ENCODE measurements at places on chromosomes 12 and 14.

DNA sequence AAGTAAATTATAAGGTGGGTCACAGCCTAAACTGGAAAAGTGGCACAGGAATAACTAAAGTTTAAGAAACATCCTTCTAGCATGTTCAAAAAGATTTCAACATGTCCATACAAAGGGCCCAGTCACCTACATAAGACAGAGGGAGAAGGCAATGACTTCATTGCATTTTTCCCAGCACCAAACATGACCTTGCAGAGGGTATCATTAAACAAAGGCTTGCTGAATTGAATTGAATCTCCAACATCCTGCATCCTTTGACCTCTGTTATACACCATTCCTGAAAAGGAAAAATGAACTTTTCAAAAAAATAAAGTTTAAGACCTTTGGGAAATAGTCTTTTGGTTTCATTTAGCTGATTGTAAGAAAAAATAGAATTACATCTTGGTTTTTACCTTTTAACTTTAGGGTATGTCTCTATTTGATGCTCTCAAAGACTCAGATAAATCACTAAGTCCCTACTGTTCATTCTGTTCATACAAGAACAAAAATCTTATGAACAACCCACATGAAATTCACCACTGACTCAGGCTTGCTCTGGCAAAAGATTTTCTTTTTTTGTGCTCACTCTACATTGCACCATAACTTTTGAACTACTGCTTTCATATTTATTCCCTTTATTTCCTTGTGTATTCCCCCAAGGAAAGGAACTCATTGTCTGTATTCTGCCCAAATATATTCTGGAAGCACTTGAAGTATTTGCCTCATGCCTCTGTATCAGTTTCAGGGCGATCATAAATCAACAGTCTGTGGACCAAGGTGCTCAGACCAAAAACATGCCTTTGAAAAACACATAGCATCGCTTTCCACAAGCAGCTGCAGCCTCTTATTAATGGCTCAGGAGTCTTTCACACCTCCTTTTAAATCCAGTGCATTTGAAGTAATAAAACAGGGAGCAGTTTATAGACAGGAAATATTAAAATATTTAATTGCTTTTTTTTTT is 121.7 kb downstream of the DUSP6 start:
- no peak for DNase-seq

DNA sequence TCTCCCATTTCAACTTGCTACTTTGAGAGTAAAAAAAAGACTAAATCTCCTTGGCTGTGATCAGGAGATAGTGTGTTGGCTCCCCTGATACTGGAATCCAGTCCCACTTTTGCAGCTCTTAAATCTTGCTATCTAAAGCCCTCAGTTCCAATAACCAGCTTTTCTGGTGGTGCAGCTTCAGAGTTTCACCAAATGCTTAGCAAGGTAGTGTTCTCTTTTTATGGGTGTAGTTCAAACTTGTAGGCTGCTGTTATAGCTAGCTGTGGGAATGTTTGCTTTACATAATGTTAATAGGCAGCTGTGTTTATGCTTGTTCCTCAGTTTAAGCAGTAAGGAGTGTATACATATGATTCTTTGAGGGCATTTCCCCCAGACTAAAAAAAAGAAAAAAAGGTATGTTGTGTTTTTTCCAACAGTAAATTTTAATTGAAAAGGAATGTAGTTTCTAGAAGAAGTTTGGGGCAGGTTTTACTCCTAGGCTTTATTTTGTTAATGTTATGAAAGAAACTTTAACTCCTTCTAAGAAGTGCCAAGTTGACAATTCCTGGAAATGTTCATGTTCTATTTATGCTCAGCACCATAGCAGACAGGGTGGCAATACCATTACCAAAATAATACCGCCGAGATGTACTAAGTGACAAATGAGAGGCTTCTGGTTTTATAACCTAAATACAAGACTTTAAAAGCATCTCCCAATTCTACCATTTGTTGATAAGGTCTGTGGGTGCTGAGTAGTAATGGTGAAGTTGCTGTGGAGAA is 12.1 kb downstream of the CRADD start:
- no peak for DNase-seq

DNA sequence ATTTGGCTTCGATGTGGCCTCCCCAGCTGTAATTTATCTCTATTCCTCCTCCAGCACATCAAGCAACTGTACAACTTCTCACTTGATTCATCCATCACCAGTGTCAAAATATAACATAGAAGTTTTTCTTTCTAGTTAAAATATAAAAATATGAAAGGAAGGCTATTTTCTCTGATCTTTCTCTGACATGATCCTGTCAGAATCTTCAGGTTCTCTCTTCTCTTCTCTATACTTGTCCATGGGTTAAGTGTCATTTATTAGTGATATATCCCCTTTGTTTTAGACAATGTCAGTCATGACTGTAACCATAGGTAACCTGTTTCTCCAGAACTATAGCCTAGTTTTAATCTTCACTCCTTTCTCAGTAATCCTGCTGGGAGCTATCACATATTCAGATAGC is 132.5 kb upstream of the G2E3 start:
- no peak for DNase-seq

GRCh38 chr12:6311822-6312528 is 1.5 kb downstream of the PLEKHG6 start:
- DNase-seq = no peak

- DNase-seq = no peak
Observed at GRCh38 chr14:76976240-76977005, 52.1 kb downstream of the IRF2BPL start.

DNA sequence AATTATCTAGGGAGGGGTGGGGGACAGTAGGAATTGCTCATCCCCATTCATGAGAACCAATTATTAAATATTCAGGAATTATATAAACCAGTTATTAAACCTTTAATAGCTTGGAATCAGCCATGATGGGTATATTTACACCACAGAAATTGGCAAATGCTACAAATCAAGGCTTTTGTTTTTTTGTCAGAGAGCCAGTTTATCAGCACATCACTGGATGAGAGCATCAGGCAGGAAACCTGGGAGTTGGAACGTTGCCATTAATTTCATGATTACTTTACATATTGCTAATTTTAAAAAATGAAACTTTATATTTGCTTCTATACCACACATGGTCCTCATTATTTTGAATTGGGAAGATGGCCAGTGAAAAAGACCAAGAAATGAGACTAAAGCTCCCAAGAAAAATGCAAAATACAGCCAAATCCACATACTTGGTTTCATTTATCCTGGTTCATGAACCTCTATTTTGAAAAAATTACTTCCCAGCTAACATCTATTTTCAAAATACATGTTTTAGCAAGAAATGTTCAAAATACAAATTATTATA is 48.4 kb downstream of the ATL1 start:
- no peak for DNase-seq

GRCh38 chr14:84575681-84576080 is 954.3 kb upstream of the FLRT2 start:
- no peak for DNase-seq

- no peak for DNase-seq
Observed at GRCh38 chr12:123723765-123724164, 11.6 kb downstream of the ATP6V0A2 start.

- DNase-seq = no peak
Observed at GRCh38 chr12:24661657-24662096, 287.2 kb downstream of the BCAT1 start.

GRCh38 chr14:57835766-57836165 is 30.1 kb downstream of the SLC35F4 start:
- no peak for DNase-seq

GRCh38 chr12:52241205-52241842 is 8.3 kb downstream of the KRT7 start:
- DNase-seq = no peak

DNA sequence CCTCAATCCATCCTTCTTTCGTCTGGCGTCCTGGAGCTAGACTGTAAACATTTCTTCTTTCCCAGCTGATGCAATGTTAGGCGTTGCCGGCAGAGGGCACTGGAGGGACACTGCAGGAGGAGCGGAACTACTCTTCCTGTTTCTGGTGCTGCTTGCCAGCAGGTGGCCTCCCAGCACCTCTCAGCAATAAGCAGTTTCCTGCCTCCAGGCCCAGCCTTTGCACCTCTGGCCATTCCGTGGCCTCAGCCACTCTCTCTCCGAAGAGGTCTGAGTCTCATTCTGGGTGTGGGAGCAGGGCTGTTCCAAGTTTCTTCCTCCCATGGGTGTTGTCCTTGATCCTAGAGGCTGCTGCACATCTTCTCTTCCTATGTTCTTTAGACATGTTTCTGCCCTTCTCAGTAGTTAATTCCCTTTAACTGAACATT is 7.5 kb upstream of the ASPG start:
- DNase-seq = peak; percentile 83

GRCh38 chr12:63989301-63989845 is 144.9 kb downstream of the SRGAP1 start:
- DNase-seq = no peak

DNA sequence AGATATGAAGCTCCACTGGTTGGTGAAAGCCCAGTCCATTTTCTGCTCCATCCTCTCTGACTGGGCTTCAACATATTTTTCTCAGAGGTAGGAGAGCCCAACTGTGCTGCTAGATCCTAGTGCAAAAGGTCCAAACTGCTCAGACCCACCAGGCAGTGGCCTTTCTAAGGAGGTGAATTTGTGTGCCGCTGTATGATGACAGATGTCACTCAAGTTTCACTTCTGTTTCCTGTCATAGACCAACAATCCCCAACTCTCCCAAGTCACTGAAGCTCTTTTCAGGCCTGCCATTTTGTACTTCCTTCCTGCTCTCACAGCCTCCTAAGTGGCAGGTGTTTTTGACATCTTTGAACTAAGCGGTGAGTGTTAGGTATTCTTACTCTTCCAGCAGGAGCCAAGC is 16.4 kb upstream of the RNASE4 start:
- DNase-seq = no peak

GRCh38 chr12:126443977-126444376 is 1378.7 kb downstream of the AACS start:
- DNase-seq = no peak

DNA sequence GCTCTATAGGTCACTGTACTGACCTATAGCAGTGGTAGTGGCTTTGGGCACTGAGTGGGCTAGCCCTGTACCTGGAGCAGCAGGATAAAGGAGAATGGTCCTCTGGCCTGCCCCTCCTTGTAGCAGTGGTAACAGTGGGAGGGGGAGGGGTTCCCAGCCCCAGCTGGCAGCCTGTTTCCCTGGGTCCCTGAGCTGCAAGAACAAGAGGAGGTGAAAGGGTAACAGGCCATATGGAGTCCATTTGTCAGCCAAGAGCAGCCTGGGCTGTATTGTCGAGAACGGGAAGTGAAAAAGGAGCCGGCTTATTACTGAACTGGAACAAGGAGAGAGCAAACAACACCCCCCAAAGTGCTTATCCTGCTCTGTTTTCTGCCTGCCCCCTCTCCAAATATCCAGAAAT is 73.8 kb upstream of the SRSF5 start:
- no peak for DNase-seq

DNA sequence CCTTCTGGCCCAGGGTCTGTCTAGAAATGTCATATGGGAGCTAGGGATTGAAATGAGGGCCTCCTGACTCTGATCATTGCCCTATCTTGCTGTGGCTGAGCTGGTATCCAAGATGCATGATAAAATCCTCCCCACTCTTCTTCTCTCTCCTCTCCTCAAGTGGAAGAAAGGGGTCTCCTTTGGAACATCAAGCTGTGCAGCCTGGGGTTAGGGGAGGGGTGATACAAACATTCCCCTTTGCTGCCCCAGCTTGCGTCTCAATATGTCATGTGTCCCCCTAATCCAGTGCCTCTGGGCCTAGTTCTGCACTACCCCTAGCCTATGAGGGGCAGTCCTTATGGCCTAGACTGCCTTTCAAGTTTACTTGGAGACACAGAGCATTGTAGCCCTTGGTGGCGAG is 8.5 kb downstream of the RDH16 start:
- no peak for DNase-seq

- DNase-seq = no peak
Observed at GRCh38 chr12:107368586-107368985, 275.2 kb upstream of the CRY1 start.

DNA sequence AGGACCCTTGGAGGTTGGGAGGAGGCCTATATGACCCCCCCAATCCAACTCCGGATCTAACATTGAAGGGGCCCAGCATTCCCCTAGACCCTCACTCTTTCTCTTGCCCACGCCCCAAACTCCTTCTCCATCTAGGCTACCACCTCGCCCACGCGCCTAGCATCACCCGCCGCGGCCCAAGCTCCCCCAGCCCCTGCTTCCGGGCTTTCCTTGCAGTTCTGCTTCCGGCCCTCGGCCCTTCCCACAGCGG is 445 bp downstream of the CERS5 start:
- no peak for DNase-seq

GRCh38 chr14:55819610-55820304 is 239.8 kb downstream of the KTN1 start:
- DNase-seq = no peak

DNA sequence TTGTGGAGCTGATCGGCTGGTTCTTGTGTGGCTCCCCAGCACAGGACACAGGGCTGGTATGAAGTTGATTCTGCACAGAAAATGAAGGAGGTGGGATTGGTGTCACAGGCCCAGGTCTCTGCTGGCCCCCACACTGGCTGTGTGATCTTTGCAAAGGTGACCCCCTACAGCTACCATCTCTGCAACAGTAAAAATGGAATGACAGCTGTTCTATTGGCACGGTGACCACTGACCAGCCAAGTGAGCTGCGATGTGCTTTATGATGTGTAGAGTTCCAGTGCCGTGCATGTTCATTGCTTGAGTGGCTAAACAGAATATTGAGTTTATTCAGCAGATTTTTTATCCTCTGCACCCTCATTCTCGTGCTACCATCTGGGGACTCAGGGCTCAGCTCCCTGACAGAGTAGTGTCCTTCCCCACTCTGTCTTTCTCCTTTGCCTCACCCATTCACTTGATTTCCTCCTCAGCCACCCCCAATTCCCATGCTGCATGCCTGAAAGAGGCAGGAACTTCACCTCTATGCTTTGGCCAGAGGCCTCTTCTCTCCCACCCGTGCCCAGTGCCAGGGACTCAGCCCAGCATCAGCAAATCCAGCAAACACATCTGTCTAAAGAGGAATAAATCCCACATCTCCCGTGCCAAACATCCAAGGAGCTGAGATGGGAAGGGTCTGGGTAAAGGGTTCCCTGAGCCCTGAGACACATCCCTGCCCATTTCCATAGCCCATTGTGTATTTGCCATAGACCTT is 21.2 kb downstream of the C14orf132 start:
- DNase-seq = no peak

GRCh38 chr14:52052288-52052943 is 16.4 kb downstream of the NID2 start:
- no peak for DNase-seq

DNA sequence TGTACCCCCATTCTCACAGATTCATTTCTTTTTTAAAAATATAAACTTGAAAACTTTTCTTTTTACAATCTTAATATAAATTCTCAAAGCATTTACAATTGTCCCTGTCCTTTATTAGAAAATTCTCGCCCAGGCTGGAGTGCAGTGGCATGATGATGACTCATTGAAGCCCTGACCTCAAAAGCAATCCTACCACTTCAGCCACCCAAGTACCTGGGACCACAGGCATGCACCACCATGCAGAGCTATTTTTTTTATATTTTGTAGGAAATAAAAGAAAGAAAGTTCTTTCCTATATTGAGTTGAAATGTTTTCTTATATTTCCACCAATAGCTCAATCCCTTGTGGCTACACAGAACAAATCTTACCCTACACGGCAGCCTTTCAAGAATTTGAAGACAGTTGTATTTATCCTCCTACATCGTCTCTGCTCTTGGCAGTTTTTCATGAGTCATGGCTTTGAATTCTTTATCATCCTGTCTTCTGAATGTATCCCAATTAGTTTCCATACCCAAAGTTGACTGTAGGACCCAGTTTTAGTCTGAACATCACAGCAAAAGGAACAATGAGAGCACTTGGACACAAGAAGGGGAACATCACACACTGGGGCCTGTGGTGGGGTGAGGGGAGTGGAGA is 52.4 kb downstream of the SYT1 start:
- DNase-seq = no peak

GRCh38 chr12:75713434-75713833 is 202.0 kb upstream of the KRR1 start:
- no peak for DNase-seq

- DNase-seq = no peak
Observed at GRCh38 chr12:133057446-133057845, 20.1 kb downstream of the ZNF84 start.
